Stimulated activated CD8-positive, alpha-beta memory T cell treated with anti-CD3 and anti-CD28 coated beads, Interleukin-4, amount 100 ng/mL, for 24 hours (primary cell): ENCODE measurements at places on chromosomes 3 and 15.
A peak's percentile ranks its signal among the peaks of the same experiment; 100 is the strongest.

DNA sequence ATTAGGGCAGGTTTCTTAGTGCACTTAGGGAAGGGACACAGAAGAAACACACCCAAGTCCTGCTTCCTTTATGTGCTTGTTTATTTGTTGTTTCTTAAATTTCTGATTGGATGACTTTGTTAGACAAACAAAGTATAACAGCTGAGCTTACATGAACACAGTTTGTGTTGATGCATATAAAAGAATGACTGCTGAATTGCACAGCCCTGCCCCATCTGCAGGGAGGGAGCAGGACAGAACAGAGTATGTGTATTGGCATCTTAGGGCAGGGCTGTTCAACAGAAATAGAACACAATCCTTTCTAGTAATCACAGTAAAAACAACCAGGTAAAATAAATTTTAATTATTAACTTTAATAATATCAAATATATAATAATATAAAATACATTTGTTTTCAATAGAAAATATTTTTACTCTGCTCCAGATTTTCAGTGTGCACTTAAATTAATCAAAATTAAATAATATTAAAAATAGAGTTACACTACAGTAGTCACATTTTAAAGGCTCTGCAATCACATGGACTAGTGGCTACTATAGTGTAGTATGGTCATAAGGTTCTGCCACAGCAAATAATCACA is 198.4 kb downstream of the ZNF621 start:
- DNase-seq, result no peak

GRCh38 chr3:65706776-65707568 is 331.7 kb downstream of the MAGI1 start:
- DNase-seq, result no peak

DNA sequence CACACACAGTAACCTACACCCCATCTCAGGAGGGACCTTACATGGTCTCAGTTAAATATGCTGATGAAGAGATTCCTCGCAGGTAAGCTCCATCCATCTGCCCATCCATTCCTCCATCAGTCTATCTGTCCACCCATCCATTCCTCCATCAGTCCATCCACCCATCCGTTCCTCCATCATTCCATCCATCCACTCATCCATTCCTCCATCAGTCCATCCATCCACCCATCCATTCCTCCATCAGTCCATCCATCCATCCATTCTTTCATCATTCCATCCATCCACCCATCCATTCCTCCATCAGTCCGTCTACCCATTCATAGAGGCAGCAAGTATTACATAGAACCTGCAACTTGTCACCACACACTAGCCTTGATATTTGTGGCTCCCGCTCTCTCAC is 77.9 kb downstream of the DNASE1L3 start:
- DNase-seq, result no peak

- no peak for DNase-seq
These were observed 198.4 kb downstream of the EBLN2 start for GRCh38 chr3:73259856-73260255.

GRCh38 chr3:177340243-177340830 is 143.1 kb upstream of the TBL1XR1 start:
- DNase-seq, result no peak

- no peak for DNase-seq
These were observed 6.8 kb downstream of the ABHD2 start for GRCh38 chr15:89095073-89095472.

DNA sequence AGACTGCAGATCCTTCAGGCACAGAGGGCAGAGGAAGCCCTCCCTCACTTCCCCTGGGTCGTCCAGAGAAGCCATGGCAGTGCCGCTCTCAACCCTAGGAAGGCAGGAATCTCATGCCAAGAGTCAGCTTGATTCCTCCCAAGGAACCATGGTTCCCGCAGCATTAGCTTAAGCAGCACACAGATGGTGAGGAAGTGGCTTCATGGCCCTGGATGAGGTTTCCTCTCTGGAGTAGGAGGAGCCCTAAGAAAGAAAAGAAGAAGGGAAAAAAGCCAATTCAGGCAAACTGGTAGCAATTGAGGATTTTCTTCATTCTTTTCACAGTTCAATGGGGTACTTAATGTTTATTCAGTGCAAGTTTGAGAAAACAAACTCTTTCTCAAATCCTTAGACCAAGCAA is 2.9 kb downstream of the RBSN start:
- DNase-seq, result no peak

DNA sequence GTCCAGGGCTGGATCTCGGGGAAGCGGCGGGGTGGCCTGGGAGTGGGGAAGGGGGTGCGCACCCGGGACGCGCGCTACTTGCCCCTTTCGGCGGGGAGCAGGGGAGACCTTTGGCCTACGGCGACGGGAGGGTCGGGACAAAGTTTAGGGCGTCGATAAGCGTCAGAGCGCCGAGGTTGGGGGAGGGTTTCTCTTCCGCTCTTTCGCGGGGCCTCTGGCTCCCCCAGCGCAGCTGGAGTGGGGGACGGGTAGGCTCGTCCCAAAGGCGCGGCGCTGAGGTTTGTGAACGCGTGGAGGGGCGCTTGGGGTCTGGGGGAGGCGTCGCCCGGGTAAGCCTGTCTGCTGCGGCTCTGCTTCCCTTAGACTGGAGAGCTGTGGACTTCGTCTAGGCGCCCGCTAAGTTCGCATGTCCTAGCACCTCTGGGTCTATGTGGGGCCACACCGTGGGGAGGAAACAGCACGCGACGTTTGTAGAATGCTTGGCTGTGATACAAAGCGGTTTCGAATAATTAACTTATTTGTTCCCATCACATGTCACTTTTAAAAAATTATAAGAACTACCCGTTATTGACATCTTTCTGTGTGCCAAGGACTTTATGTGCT is 527 bp downstream of the B2M start:
- DNase-seq, result peak; percentile 42
